ENCODE measurements at places on chromosomes 1 and 21. TPM values are rescaled to one million over a fixed set of nuclear protein-coding genes. Genes with fewer than 3 reads are reported as not detected.

DNA sequence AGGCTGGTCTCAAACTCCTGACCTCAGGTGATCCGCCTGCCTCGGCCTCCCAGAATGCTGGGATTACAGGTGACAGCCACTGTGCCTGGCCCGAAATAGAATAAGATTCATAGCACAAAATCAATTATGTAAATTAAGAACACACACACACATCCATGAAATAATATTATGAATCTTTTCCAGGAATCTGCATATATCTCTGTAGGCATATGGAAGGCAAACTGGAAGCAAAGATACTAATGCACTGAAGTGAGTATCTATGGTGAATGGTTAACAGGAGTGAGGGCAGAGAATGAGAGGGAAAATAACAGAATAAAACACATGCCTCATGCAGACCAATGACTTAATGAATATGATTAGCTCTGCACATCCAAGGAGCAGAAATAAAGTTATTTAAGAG, 61.6 kb upstream of the ATP2B4 start:
- no peak for DNase-seq

- no peak for DNase-seq
These were observed 593 bp downstream of the ST6GALNAC3 start for GRCh38 chr1:76075188-76075489.

DNA sequence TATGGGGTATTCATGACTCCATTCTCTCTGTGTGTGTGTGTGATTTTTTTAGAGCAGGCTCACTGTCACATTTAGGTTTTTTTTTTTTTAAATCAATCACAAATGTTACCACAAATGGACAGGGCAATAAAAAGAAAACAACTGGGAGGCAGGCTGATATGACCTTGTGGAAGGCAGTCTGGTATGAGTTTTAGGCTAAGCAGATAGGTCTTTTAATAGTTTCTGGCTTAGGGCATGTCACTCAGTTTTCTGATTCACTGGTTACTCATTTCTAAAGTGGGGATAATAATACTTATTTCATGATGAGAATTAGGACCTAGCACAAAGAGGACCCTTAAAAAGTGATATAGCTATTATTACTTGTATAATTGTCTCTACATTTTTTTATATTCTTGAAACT, 278.9 kb downstream of the RYR2 start:
- no peak for DNase-seq

GRCh38 chr1:7781501-7781900, 2.6 kb upstream of the PER3 start:
- no peak for DNase-seq

LCK gene
- total RNA-seq = 126 TPM

DNA sequence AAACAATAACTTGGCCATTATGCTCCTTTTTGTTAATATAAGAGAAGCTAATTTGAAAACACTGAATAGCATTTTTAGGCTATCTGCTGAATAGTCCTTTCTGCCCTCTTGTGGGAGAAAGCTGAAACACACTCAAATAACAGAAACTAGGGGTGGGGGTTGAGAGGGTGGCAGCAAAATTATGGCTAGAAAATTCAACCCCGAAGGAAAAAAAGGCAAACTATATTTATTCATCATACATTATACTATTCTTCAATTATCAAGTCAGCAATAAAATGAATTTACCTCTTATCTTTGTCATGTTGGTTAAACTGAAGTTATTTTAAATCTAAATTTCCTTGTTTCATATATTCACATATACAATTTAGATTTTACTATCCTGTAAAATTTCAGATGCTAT, 255.9 kb downstream of the FAF1 start:
- no peak for DNase-seq

ITSN1 gene
- total RNA-seq = 6.1 TPM

- DNase-seq = no peak
These were observed 35.8 kb downstream of the TRIM62 start for GRCh38 chr1:33146003-33146402.
